ENCODE measurements at places on chromosomes 4 and X.

DNA sequence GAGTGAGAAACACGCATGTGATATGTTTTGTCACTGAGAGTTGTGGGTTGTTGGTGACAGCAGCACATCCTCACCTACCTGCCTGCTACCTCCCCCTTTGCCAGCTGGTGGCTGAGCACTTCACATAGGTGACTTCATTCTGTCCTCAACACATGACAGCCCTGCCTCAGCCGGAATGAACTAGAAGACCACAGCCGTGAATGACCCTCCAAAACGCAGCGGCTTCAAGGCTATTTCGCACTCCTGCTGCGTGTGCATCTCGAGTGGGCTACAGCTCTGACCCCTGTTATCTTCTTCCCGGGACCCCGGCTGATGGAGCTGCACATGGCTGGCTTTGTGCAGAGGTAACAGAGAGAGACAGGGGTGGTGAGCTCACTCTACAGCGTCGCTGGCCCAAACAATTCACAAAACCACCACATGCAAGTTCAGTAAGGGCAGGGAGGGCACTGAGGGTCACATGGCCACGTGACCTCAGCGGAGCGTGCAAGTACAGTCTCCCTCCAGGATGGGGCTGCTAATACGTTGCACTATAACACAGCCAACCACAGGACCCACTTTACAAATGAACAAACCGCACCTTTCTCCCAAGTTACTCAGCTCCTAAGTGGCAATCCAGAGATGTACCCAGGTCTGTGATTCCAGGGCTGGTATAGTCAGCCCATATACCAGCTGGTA lies 6.3 kb upstream of the PPP2R2C start:
- no peak for DNase-seq

GRCh38 chrX:130772105-130772775 lies 130.8 kb downstream of the ENOX2 start:
- DNase-seq = no peak

DNA sequence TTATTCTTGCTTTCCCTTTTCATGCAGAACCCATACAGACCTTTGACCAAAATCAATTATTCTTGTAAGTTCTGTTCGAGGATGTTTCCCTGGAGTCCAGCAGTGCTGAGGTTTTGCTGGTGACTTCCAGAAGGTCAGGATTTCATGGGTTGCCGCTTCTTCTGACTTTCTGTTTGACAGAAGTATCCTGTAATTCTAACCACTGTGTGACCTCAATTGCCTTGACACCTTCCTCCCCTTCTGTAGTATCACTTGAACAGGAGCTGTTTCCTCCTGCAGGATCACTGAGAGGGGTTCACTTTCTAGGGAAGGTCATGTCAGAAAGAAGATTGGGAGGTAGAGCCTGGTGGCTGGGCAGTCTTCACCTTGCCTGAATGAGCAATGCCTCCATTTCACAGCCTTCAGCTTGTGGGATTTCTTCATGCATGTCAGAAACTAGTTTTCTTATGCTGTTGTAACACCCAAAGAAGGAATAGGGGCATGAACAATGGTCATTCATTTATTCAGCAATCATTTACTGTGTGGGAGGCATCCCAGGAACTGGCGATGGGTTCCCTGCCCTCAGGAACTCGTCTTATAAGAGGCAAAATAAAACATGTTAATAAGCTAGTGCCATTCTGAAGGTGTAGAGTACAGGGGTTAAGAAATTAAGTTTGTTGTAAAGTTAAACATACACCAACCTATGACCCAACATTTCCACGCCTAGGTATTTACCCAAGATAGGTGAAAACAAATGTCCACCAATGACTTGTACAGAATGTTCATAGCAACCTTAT lies 205.9 kb downstream of the SOWAHB start:
- no peak for DNase-seq

- no peak for DNase-seq
Observed at GRCh38 chr4:52560844-52561280, 98.2 kb downstream of the USP46 start.

- no peak for DNase-seq
Observed at GRCh38 chr4:58225460-58225859, 1115.3 kb upstream of the IGFBP7 start.

DNA sequence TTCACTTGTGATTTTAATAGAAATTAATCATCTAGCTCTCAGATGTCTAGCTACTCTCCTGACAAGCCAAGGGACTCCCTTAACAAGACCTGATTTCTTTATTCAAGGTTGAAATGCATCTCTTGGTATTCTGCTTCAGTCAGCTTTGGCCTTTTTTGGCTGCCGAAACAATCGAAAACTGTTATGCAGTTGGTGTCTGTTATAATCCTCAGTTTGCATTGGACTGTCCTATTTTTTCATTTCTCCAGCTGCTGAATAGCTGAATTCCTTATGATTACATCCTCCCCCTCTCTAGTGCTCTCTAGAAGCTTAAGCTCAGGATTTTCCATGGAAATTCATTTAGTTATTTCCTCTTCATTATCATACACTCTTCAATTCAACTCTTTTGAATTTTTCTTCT lies 177.2 kb downstream of the TRIML1 start:
- DNase-seq = no peak

GRCh38 chr4:67436742-67437141 lies 108.6 kb downstream of the CENPC start:
- no peak for DNase-seq

DNA sequence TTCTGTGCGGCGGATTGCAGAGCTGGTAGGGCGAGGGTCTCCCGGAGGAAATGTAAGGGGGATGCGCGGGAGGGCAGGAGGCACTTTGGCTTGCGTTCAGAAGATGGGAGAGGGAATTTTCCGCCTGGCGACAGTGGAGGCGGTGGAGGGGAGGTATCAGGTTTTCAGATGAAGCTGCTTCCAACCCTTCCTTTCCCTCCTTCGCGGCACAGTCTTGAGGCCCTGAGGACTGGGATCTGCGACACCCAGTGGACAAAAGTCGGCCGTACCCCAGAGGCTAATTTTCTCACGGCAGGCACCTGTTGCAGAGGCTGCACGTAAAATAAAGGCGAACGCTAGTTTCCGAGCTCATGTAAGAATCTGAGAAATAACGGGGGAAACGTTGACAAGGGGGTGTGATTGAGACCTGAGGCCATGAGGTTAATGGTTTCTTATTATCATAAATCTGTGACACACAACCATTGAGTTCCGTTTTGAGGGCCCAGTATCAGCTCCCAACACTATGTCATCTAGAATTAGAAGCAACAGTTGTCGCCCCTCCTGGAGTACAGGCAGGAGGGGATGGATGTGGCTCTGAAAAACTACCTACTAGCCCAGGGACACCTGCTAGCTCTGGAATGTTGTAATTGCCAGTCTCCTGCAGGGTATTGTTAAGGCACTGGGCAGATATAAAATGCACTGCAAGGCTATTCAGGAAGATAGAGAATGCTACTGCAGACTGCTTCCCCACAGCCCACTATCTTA lies 1.1 kb downstream of the ZCCHC18 start:
- DNase-seq = peak; percentile 88

GRCh38 chr4:6771229-6771671 lies 11.3 kb upstream of the KIAA0232 start:
- no peak for DNase-seq

DNA sequence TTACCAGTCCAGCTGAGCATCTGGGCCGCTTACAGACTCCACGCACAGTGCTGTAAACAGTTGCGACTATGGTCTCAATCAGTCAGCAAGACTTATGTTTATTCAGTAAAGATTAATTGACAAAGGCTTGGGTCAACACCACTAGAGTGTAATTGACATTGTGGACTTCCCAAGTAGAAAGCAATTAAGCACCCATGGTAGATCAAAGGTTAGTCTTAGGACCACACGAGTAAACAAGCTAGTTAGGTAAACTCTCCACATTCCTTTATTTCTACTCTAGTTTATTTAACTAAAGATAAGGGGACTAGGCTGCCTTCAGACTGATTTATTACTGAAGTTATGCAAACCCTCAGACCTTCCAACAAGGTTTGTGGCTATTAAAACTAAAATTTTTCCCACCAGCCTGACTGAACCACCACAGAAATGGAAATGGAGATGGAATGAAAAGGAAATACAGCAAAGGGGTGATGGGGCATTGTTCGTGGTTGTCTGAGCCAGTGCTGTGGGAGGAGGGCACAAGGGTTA lies 44.2 kb downstream of the MTHFD2L start:
- DNase-seq = no peak

GRCh38 chrX:13082206-13083065 lies 38.0 kb upstream of the FAM9C start:
- DNase-seq = no peak

GRCh38 chr4:101784957-101785356 lies 5.6 kb upstream of the BANK1 start:
- no peak for DNase-seq

DNA sequence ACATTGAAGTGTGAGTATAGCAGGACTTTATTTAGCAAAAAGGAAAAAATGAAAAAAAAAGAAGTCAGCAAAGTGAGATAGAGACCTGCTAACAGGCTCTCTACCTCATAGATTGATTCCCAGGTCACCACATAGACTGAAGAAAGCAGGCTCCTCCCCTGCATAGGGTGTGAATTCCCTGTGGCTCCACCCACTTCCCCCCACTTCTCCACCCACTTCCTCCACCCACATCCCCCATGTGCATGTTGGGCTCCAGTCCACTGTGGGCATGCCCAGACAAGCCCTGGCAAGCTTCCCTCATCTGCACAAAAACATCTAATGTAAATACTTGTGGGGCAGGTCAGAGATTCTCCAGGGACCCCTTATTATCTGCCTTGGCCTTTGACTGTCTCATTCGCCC lies 97.8 kb downstream of the TMEM47 start:
- DNase-seq = no peak

- peak; percentile 25 for DNase-seq
Observed at GRCh38 chrX:11908371-11908770, 150.3 kb downstream of the MSL3 start.

- no peak for DNase-seq
Observed at GRCh38 chr4:23769406-23769805, 120.4 kb downstream of the PPARGC1A start.

DNA sequence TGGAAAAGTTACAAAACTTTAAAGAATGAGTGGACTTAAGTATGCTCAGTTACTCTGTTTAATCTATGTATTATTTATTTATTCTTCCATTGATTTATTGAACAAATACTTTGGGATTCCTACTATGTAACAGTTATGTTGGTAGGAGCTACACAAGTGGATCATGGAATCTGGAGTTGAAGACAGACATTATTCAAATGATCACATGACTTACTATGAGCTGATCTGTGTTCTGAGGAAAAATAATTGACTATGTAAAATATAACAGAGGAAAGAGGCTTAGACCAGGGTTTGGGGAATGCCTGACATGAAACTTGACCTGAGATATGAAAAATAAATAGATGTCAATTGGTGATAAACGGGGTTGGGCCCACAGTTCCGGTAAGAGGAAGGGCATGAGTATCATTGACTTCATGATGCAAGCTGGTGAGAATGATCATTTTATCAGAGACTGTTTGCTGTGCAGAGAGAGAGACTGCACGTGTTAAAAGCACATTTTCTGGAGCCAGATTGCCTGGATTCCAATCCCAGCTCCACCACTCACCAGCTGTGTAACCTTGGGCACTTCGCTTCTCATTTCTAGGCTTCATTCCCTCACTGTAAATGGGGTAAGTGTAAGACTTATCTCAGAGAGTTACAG lies 179.0 kb downstream of the SPCS3 start:
- no peak for DNase-seq

DNA sequence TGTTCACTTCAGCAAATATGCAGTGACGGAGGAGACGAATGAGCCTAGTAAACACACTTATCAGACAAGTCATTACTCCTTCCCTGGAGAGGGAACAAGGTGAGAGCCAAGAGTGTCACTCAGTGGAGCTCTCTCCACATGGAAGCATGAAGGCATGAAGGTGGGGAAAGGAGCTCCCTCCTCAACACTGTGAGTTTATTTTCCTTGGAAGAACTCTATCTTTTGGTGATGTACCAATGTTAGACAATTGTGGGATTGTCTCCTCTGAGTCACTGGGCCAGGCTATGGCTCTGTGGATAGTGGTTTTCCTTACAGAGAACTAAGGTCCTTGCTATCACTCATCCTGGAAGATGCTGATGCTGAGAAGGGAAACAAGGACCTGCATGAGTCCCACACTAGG lies 200.2 kb downstream of the CPEB2 start:
- DNase-seq = no peak

- DNase-seq = no peak
Observed at GRCh38 chr4:123954220-123954619, 557.6 kb downstream of the SPRY1 start.

GRCh38 chrX:53716328-53717088 lies 30.0 kb upstream of the HUWE1 start:
- no peak for DNase-seq

DNA sequence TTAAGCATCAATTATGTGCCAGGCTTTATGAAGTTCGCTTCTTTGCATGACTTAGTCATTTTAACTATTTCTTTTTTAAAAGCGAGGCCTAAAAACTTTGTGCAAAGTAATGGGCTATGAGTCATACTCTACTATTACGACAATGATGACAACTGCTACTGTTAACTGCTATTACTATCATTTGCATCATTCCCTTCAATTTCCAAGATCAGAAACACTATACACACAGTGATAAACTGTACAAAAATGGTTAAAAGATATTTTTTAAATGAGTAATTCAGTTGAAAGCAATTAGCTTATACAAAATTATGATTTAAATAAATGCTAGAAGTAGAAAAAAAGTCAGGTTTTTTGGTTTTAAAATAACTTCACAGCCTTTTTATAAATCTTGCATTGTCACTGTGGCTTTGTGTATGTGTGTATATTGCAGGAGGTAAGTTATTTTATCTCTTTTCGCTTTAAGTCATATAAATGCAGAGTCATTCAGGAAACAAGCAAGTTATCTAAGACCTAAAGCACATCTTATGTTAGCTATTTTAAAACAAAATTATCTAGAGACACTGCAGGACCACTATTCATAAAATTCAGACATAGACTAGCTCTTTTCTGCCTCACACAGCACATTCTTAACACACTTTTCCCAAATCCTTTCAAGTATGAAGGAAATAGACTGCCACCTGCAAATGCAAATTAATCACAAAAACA lies 18.5 kb upstream of the CXCL3 start:
- DNase-seq = no peak

- no peak for DNase-seq
Observed at GRCh38 chr4:23789762-23790161, 100.1 kb downstream of the PPARGC1A start.

DNA sequence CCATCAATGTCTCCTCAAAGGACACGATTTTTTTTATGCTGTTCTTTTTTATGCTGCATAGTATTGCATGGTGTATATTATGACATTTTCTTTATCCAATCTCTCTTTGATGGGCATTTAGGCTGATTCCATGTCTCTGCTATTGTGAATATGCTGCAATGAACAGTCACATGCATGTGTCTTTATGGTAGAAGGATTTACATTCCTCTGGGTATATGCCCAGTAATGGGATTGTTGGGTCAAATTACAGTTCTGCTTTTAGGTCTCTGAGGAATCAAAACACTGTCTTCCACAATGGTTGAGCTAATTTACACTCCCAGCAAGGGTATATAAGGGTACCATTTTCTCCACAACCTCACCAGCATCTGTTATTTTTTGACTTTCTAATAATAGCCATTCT lies 113.9 kb downstream of the GRIA3 start:
- no peak for DNase-seq

DNA sequence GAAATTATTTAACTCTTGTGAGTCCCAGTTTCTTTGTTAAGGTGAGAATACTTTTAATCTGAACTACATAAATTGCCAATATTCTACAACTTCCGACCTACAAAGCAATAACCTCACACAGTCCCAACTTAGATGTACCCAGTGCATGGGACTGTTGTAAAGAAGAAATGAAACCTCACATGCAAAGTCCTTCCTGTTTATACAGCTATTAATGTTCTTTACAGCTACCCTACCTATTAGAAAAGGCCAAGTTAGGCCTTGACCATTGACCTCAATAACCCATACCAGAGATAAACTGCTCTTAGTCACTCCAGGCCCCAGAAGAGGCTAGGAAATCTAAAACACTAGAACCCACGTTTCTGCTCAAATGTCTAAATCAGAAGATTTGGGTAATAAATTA lies 920.1 kb upstream of the TENM3 start:
- no peak for DNase-seq

Data from HAP-1 (cell line).